ENCODE measurements at places on chromosomes 5 and 9.

- no peak for DNase-seq
Measured at GRCh38 chr5:83470526-83471404, 779 bp upstream of the VCAN start.

- DNase-seq, result peak; percentile 4
Measured at GRCh38 chr5:386432-387341, 56.3 kb upstream of the EXOC3 start.

GRCh38 chr5:45062044-45062443 lies 253.3 kb downstream of the MRPS30 start:
- no peak for DNase-seq

- DNase-seq, result peak; percentile 52
Measured at GRCh38 chr5:169013846-169014245, 287.1 kb downstream of the SLIT3 start.

Measured in DMS79 (cell line).